ENCODE measurements at places on chromosomes 1 and 21. TPM values are rescaled to one million over a fixed set of nuclear protein-coding genes. Genes with fewer than 3 reads are reported as not detected.

GRCh38 chr1:29382851-29383745 is 146.8 kb downstream of the PTPRU start:
- no peaks in the 10 kb centered on the region for H3K36me3 ChIP-seq
- no peak overlapping the region for H3K27ac ChIP-seq
- no peak for DNase-seq
- H3K27me3 ChIP-seq, result no peaks in the 10 kb centered on the region
- H3K4me3 ChIP-seq, result no peak overlapping the region

DNA sequence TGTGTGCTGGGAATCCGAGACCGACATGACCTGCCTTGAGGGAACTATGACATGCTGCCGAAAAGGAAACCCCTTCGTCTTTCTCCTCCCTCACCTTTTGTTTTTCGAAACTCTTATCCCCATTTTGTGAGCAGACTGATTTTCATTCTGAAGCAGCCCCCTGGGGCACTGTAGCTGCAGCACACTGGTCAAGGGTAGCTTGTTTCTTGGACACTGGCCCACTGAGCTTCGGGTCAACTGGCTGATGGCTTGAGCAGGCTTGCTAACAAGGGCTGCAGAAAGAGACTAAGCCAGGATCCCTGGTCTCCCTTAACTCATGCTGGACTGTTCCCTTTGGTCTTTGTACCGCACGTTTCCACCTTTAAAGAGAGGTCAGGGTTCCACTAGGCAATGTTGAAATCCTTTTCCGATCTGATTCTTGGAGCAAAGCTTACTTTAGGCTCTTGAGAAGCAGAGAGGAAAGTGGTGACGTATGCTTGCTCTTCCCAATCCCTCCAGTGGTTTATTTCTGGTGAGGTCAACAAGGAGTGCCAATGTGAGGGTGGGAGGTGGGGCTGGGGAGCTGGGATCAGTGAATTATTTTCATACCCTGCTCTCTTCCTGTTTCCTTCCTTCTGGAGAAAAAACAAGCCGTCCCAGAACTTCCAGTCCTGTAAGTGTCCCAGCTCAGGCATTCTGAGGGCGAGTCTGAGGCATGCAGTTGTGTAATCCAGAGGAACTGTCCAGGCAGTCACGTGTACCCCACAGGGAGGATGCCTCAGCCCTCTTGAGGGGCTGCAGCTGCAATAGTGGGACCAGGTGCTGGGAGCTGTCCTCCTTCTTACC is 7.6 kb downstream of the CYP4B1 start:
- H3K4me1 ChIP-seq, result no peaks in the 10 kb centered on the region
- no peaks in the 10 kb centered on the region for H3K36me3 ChIP-seq
- H3K27me3 ChIP-seq, result no peaks in the 10 kb centered on the region
- H3K4me3 ChIP-seq, result no peak overlapping the region
- H3K27ac ChIP-seq, result peak overlapping the region; percentile 36
- peak; percentile 88 for DNase-seq

APCS gene
- not detected for total RNA-seq

GRCh38 chr1:205458777-205459566 is 3.1 kb upstream of the BLACAT1 start:
- H3K36me3 ChIP-seq, result no peaks in the 10 kb centered on the region
- no peaks in the 10 kb centered on the region for H3K4me1 ChIP-seq
- H3K27ac ChIP-seq, result no peak overlapping the region
- peaks cover 46% of the 10 kb centered on the region for H3K27me3 ChIP-seq
- no peak overlapping the region for H3K4me3 ChIP-seq

FCRL4 gene
- not detected for total RNA-seq

DNA sequence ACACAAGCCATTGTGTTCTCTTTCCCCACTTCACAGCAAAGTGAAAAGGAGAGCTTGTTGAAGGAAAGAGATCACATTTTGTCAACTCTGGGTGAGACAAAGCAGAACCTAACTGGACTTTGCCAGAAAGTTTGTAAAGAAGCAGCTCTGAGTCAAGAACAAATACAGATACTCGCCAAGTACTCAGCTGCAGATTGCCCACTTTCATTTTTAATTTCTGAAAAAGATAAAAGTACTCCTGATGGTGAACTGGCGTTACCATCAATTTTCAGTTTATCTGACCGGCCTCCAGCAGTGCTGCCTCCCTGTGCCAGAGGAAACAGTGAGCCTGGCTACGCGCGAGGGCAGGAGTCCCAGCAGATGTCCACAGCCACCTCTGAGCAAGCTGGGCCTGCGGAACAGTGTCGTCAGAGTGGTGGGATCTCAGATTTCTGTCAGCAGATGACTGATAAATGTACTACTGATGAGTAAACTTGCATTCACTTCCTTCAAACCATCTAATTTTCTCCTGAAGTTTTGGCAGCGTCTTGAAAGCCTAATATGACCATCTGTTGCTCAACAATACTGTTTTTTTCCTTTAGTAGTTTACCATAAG is 43.7 kb downstream of the BACH1 start:
- H3K4me1 ChIP-seq, result peaks cover 18% of the 10 kb centered on the region
- DNase-seq, result no peak
- H3K36me3 ChIP-seq, result no peaks in the 10 kb centered on the region
- no peak overlapping the region for H3K27ac ChIP-seq
- no peak overlapping the region for H3K4me3 ChIP-seq

GRCh38 chr1:10753299-10753698 is 43.1 kb downstream of the CASZ1 start:
- no peaks in the 10 kb centered on the region for H3K27me3 ChIP-seq
- H3K4me3 ChIP-seq, result no peak overlapping the region
- no peak for DNase-seq
- peaks cover 6% of the 10 kb centered on the region for H3K4me1 ChIP-seq
- H3K36me3 ChIP-seq, result no peaks in the 10 kb centered on the region

FMO4 gene
- total RNA-seq, result 3.8 TPM

MKNK1 gene
- 40.4 TPM for total RNA-seq

GRCh38 chr1:33099290-33100118 is 18.6 kb downstream of the AZIN2 start:
- no peaks in the 10 kb centered on the region for H3K27me3 ChIP-seq
- DNase-seq, result no peak
- H3K4me1 ChIP-seq, result peaks cover 6% of the 10 kb centered on the region
- H3K36me3 ChIP-seq, result no peaks in the 10 kb centered on the region

- no peak overlapping the region for H3K4me3 ChIP-seq
- H3K4me1 ChIP-seq, result no peaks in the 10 kb centered on the region
- no peaks in the 10 kb centered on the region for H3K27me3 ChIP-seq
- H3K27ac ChIP-seq, result no peak overlapping the region
- no peak for DNase-seq
Measured at GRCh38 chr1:55338448-55338820, 123.3 kb upstream of the USP24 start.

GRCh38 chr1:2636733-2637132 is 3.9 kb upstream of the MMEL1 start:
- no peak for DNase-seq
- peaks cover 12% of the 10 kb centered on the region for H3K4me1 ChIP-seq
- H3K36me3 ChIP-seq, result no peaks in the 10 kb centered on the region
- H3K27me3 ChIP-seq, result peaks cover 3% of the 10 kb centered on the region
- no peak overlapping the region for H3K27ac ChIP-seq
- H3K4me3 ChIP-seq, result no peak overlapping the region

F5 gene
- not detected for total RNA-seq

NPHS2 gene
- not detected for total RNA-seq

PLXNA2 gene
- total RNA-seq, result 9.4 TPM

- peak; percentile 44 for DNase-seq
- peaks cover 16% of the 10 kb centered on the region for H3K4me1 ChIP-seq
- H3K4me3 ChIP-seq, result no peak overlapping the region
- no peaks in the 10 kb centered on the region for H3K36me3 ChIP-seq
- H3K27me3 ChIP-seq, result no peaks in the 10 kb centered on the region
Measured at GRCh38 chr1:185646202-185646683, 87.9 kb upstream of the HMCN1 start.

- H3K27me3 ChIP-seq, result no peaks in the 10 kb centered on the region
- DNase-seq, result no peak
- H3K36me3 ChIP-seq, result no peaks in the 10 kb centered on the region
- no peak overlapping the region for H3K4me3 ChIP-seq
- H3K4me1 ChIP-seq, result no peaks in the 10 kb centered on the region
Measured at GRCh38 chr1:38194472-38194871, 147.9 kb upstream of the POU3F1 start.

DNA sequence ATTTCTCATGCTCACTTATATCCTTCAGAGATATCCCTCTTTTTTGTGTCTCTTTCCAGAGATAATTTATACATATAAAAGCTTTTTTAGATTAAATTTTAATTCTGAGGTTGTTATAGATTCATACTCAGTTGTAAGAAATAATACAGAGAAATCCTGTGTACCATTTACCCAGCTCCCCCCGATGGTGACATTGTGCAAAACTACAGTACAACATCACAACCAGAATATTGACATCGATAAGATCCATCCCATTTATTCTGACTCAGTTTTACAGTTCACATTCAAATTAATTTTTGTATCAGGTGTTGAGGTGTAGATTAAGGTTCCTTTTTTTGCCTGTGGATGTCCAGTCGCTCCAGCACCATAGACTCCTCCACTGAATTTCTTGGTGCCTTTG is 14.3 kb downstream of the DMRTB1 start:
- no peak for DNase-seq
- no peak overlapping the region for H3K4me3 ChIP-seq
- no peaks in the 10 kb centered on the region for H3K4me1 ChIP-seq
- no peak overlapping the region for H3K27ac ChIP-seq
- H3K36me3 ChIP-seq, result no peaks in the 10 kb centered on the region

DNA sequence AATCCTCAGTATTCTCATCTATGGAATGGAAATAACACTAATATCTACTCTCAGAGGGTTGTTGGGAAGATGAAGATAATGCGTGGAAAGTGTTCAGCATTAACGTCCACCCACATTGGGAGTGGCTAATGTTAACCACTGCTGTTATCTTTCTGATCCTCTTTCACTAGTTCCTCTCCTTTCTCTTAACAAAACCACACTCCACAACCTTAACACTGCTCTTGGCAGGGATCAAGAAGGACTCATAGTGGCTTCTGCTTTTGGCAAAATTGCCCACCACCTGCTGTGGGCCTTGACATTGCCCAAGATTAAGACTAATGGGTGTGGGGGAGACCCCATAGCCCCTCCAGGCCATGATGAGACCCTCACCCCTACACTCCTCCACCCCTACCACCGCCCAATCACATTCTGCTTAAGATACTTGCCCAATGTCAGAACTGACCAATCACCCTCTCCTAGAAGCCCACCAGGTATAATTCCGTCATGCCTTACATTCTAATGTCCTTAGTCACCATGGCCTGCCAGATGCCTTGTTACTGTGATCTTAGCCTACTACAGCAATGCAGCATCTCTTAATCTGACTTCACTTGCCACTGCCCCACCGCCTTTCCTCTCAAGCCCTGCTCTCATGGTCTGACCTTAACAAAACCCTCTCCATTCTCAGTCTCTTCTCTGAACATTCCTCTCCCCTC is 27.1 kb downstream of the DHCR24 start:
- H3K4me3 ChIP-seq, result no peak overlapping the region
- no peaks in the 10 kb centered on the region for H3K36me3 ChIP-seq
- no peak for DNase-seq
- peaks cover 79% of the 10 kb centered on the region for H3K4me1 ChIP-seq
- no peaks in the 10 kb centered on the region for H3K27me3 ChIP-seq
- peak overlapping the region; percentile 73 for H3K27ac ChIP-seq

- no peaks in the 10 kb centered on the region for H3K36me3 ChIP-seq
- no peaks in the 10 kb centered on the region for H3K4me1 ChIP-seq
- no peak overlapping the region for H3K27ac ChIP-seq
- H3K4me3 ChIP-seq, result no peak overlapping the region
- H3K27me3 ChIP-seq, result no peaks in the 10 kb centered on the region
Measured at GRCh38 chr21:25507522-25507921, 99.8 kb downstream of the MRPL39 start.

Measured in adrenal gland (tissue), 19 donors.